ENCODE measurements at places on chromosomes 6 and 20.
A peak's percentile ranks its signal among the peaks of the same experiment; 100 is the strongest.

DNA sequence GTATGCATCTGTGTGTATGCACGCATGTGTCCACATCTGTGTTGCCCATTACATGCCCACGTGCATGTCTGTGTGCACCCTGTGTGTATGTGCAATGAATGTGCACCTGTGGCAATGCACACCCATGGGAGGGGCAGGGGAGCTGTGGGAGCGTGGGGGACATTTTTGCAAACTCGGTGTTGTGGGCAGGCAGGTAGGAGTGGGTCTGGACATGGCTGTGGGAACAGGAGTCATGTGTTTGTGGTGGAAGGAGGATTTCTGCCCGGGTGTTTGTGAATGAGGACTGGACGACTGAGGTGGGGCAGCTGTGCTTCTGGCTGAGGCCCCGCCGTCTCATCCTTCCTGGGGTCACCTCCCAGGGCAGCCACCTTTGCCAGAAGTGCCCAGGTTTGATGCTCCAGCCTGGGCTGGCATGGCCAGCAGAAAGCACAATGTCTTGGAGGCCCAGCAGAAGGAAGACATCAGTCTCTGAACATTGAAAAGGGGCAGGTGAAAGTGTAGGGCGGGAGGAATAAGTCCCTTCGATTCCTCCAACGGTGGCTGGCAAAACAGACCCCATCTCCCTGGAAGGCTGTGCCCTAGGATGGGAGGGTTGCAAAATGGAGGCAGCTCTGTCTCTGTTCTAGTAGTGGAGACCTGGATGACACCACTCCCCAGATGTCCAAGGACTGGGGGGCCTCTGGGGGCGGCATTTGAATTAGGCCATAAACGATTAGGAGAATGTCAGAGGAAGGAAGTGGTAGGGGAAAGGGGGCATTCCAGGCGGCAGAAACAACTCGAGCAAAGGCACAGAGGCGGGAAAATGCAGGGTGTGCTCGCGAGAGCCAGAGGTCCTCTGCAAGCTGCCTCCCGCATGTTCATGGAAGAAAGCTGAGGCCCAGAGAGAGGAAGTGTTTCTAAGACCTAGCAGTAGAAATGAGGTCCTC, 19.1 kb upstream of the ARMC12 start:
- DNase-seq = no peak

DNA sequence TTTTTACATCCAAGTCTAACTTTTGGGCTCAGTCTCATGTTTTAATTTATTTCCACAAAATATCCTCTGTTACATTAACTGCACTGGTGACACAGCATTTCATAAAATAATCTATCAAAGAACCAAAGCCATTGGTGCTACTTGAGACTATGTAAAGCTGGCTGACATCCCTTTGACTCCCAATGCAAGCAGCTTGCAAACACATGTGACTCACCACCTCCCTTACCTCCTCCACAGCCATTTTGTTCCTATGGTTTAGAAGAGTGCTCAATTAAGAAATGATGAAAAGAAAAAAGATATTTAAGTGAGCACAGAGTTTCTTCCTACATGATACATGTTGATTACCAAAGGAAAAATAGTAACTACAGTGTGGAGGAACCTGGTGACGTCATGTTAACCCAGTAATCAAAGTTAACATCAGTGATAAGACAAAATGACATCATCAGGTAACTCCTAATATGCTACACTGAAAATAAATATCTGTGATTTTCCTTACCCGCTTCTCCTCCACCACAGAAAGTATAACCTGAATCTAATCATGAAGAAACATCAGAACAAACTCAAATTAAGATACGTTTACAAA, 53.3 kb upstream of the LGSN start:
- DNase-seq = no peak

- no peak for DNase-seq
Observed at GRCh38 chr6:137045222-137045789, 541 bp upstream of the IL20RA start.

GRCh38 chr6:126540161-126540560, 200.2 kb downstream of the CENPW start:
- DNase-seq = no peak

GRCh38 chr20:5180933-5181332, 54.1 kb downstream of the CDS2 start:
- no peak for DNase-seq

DNA sequence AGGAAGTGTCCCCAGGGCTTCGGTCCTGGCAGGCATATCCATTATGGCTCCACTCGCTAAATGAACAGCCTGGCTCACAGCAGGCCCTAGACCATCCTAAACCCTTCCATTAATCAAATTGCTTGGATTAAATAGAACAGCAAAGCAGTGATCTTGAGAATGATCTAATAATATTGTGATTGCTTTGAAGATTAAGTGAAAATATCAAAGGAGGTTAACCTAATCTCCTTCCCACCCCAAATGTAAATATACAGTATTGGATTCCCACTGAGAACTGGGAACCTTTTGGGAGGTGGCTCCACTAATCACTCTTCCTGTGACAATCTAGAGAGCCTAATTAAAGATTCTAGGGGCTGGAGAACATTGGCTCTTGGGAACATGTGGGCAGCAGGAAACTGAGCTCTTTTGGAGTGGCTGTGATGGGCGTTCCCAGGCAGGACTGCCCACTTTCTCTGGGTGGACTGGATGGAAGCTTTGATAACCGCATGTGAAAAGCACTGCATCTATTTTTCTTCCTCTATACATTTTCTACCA, 68.3 kb upstream of the FRMD1 start:
- peak; percentile 89 for DNase-seq

- no peak for DNase-seq
Observed at GRCh38 chr6:155630085-155630484, 174.4 kb upstream of the NOX3 start.

- DNase-seq = no peak
Observed at GRCh38 chr20:45835329-45835765, 1.7 kb downstream of the SNX21 start.

GRCh38 chr6:119544325-119545175, 195.0 kb upstream of the MAN1A1 start:
- DNase-seq = no peak

- no peak for DNase-seq
Observed at GRCh38 chr20:63968136-63968927, 1.4 kb downstream of the ZNF512B start.

DNA sequence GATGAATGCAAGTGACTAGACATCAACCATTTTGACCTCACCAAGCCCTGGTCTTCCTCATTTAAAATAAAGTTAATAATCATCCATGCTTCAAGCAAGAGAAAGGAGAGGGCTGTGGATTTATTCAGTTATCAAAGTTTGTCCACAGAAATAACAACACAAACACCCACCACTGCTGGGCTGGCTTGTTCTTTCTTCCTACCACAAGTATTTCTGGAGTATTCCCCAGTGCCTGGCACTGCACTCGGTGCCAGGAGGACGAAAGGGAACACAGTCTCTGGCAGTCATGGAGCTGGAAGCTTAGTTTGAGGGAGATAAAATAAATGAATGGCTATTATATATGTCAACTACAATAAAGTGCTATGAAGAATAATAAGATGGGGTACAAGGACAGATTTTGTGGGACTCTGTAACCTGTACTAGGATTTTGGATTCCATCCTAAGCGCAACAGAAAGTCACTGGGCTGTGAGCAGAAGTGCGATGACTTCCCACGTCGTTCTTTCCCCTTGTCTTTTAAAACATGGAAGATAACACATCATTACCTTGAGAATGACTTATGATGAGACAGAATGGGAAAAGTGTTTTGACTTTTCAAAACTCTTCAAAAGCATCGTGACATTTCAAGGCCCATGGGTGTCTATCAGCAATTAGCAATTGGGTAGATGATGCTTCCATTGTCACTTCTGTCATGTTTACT, 74.5 kb upstream of the TRAF3IP2 start:
- DNase-seq = no peak

- no peak for DNase-seq
Observed at GRCh38 chr20:19750101-19750606, 7.9 kb upstream of the RIN2 start.

GRCh38 chr6:54747955-54748354, 98.6 kb upstream of the FAM83B start:
- no peak for DNase-seq

GRCh38 chr6:68657374-68658139, 22.5 kb downstream of the ADGRB3 start:
- no peak for DNase-seq

DNA sequence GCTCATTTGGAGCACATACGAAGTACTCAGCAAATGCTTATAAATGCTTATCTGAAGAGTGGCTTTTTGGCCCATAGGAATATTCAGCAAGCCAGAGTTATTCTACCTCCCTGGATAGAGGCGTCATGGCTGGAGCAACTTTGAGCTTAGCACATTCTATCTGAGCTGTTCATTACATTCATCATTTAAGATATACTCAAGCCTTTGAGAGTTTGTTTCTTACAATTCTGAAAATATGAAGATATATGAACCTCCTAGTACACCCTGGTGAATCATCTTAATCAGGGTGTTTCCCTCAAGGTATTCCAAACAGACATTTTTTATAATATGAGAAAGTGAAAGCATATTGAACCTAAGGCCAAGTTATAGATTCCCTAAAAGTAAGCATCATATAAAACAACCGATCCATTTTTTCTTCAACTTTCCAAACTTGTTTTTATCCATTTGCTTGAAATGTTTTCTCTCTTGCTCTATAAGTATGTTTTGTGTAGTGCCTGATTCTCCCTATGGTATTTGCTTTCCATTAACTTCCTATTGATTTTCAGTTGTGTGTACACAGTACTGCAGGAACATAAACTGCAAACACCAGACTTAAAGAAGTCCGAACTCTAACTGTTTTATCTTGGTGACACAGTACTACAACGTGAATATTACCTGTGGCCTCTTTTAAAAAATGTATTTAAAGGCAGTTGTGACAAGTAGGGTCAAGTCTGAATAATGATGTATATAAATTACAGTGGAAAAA, 139.7 kb upstream of the PTPRK start:
- DNase-seq = no peak

DNA sequence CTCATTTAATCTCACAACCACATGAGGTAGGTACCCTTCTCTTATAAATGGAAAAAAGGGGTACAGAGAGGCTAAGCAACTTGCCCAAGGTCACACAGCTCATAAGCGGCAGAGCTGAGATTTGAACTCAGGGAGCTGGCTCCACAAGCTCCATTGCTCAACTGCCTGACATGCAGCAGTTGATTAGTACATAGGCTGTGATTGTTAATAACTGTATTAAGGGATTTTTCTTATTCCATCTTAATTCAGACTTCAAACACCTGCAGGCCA, 6.6 kb downstream of the CCN5 start:
- no peak for DNase-seq

DNA sequence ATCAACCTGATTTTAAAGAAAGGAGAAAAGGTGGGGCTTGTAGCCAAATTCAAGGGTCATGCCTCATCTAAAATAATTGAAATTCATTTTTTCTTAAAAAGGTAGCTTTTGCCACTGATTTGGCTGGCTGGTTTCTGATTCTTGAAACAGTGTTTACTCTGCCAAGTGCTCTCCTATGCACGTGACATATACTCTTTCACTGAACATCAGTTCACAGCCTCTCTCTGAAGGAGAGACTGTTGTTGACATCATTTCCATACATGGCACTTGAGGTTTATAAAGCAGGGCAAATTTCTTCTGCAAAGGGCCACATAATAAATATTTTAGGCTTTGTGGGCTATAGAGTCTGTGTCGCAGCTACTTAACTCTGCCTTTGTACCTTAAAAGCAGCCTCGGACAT, 40.4 kb upstream of the DOK5 start:
- DNase-seq = peak; percentile 84

- peak; percentile 30 for DNase-seq
Observed at GRCh38 chr6:164216368-164216767, 801.9 kb downstream of the QKI start.

GRCh38 chr6:79780881-79781280, 149.8 kb downstream of the SH3BGRL2 start:
- DNase-seq = no peak

DNA sequence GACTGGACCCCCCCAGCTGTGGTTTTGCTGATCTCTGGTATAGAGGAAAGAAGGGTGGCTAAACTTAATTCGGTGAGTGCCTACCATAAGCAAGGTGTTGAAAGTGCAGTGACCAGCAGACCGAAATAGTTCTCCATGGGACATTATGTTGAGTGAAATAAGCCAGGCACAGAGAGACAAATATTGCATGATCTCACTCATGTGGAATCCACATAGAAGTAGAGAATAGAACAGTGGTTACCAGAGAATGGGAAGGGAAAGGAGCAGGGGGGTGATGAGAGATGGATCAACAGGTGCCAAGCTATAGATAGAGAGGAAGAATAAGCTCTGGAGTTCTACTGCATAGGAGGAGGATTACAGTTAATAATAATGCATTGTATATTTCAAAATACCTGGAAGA, 9.7 kb upstream of the GCNT2 start:
- DNase-seq = no peak
